Fibroblast of upper back skin (primary cell): ENCODE measurements at places on chromosomes 11 and 22.

GRCh38 chr11:10659339-10660216 lies 34.0 kb downstream of the IRAG1 start:
- peak; percentile 94 for DNase-seq

GRCh38 chr11:84452211-84452610 lies 1166.0 kb upstream of the CCDC90B start:
- DNase-seq = no peak

DNA sequence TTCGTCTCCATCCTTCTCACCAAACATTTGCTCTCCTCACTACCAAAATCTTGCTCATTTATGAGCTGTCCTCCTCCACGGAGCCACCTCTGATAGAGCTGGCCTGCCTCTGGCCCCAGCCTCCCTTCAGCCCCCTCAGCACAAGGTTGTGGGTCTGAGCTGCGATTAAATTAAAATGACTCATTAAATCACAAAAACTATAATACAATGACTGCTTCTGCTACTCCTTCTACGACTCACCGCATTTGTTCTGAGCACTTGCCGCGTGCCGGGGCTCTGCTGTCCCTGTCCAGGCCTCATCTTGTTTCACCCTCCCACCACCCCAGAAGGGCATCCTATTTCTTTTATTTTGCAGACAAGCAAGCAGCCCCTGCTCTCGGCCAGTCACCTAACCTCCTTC lies 49.2 kb upstream of the TIMP3 start:
- peak; percentile 44 for DNase-seq

GRCh38 chr11:122150216-122151124 lies 34.5 kb upstream of the BLID start:
- DNase-seq = peak; percentile 50

DNA sequence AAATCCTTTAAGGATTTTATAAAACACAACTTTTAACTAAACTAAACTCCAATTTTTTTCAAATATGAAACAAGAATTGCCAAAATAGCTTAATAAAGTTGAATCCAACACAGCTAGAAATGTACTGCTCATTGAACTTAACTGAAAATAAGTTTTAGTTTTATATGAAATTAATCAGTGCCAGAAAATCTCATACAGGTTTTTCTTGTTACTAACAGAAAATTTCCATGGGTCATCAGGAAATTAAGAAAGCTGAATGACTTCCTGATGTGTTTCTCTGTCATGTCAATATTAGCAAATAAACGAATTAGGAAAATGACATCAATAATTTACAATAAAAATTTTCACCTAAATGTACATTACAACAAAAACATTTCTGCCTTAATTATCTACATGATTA lies 3.5 kb downstream of the CCDC73 start:
- no peak for DNase-seq

DNA sequence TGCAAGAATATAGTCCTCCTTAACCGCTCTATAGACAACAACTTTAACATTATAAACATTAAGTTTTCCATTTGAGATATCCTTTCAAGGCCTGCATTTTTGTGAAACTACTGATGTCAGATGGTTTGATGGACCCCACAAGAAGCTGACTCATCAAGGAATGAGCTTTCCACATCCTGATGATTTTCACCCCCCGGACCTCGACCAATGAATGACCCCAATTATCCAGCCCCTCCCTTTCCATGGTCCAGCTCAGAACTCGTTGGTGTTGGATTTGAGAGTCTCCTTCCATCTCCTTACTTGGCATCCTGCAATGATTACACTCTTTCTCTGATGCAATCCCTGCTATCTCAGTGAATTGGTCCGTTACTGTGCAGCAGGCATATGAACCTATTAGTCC lies 31.8 kb upstream of the GUCY1A2 start:
- DNase-seq = peak; percentile 55

- no peak for DNase-seq
These were observed 29.5 kb upstream of the BID start for GRCh38 chr22:17803609-17804270.

DNA sequence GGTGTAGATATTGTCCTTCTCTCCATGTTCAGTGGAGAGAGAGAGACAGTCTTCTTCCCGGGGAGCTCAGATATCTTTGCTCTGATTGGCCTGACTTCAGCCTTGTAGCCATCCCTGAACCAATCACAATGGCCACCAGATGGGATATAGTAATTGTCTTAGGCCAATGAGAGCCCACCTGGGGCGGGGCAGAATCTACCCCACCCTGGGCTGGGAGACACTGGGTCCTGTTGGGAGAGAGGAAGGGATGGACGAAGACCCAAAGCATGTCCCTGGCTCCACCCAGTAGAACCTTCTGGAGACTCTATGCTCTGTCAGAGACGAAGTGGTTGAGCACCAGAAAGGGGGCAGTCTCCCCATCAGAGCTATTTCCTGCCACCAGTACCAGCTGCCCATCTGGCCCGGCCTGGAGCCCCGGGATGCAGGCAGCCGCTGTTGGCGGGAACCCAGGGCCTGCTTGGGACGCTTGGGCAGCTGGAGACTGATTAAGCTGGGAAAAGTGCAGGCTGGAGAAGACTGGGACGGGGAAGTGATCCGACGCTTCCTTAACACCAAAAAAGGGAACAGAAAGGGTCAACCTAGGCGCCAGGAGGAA lies 31.6 kb upstream of the CBX7 start:
- DNase-seq = peak; percentile 37

DNA sequence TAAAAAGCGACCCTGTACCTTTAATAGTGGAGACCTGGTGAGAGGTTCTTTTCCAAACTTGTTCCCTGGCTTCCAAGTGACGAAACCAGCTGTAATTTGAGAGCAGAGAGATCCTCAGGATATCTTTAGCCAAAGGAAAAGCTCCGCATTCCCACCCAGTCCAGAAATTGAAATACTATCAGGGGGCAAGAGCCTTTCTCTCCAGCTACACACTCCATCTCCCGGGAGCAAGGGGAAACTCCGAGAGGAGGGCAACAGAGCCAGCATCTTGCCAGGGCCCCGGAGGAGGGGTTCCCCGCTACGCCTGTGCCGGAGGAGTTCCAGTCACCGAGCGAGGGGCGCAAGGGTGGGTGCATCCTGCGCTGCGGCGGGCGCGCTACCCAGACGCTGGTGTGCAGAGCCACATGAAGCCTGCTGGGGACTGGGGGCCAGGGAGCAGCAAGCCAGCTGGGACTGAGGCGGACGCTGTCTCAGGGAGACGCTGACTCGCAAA lies at the start of gene FIBIN:
Gene FIBIN, plus strand, starts transcription at position 148 of the 493 bp plus-strand sequence. CDS start 415 bp downstream, outside the sequence.
- peak; percentile 89 for DNase-seq

- DNase-seq = peak; percentile 94
These were observed 505.7 kb upstream of the LUZP2 start for GRCh38 chr11:23991165-23991539.

- no peak for DNase-seq
These were observed 13.6 kb downstream of the DGKZ start for GRCh38 chr11:46360878-46361277.

DNA sequence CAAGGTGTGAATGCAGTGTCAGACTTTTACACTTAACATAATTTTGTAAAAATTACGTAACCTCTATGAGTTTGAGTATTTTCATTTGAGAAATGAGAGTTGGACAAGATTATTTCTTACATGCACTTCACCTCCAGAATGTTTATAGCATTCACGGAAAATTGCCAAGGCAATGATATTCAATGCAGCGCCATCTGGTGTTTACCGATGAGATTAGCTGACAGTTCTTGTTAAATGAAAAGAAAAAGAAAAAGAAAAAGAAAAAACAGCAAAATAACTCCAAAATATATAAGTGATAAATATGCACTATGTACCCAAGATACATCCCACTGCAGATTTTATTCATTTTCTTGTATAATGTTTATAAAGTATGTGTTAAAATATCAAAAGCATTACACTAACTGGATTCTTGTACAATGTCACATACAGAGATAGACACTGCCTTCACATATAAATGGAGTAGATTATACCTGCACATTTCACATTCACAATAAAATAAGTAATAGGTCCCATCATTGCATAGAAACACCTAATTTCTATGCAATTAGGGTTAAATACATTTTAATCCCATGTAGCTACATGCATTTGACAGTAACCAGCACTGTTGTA lies 976.3 kb upstream of the FAT3 start:
- peak; percentile 61 for DNase-seq

GRCh38 chr11:61345170-61345610 lies 12.2 kb downstream of the TKFC start:
- no peak for DNase-seq

GRCh38 chr22:38273135-38273826 lies 471 bp upstream of the TMEM184B start:
- no peak for DNase-seq

- no peak for DNase-seq
These were observed 71.6 kb downstream of the TEAD1 start for GRCh38 chr11:12745787-12746186.

- no peak for DNase-seq
These were observed 8.0 kb upstream of the EFCAB6 start for GRCh38 chr22:43819931-43820640.

DNA sequence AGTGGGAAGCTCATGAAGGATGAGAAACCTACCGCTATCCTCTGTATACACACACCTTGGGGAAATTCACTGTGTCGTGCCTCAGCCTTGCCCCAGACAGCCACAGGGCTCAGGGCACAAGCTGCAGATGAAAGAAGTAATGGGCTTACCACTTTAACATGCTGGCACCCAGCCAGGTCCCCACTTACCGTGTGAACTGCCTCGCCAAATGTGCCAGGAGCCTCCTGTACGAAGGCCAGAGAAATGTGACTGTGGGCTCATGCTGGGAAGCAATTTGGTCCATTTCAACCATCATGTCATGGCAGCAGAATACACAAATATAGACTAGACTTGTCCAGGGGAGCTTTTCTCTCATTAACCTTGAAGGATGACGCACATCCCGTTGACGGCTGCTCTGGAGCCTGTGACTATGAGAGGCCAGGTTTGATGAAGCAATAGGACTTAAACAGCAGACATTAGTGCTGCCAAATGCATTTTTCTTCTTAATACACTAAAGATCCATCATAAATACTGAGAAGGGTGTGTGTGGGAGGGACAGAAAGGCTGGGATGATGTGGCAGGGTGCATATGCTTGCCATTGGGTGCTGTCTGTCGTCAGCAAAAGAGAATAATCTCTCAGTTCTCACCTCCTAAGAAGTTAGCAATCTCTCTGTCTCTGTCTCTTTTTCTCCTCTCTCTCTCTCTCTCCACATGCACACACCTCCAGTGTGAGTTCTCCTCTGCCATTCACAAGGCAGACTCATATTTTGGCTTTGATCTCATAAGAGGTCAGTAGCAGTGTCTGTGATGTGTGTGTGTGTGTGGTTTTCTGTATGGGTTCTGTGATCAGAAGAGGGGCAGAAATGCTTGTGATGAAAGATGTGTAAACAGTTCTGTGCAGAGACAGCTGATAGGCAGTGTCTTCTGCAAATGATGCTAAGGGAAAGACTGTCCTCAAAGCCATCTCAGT lies 142.4 kb downstream of the KIRREL3 start:
- DNase-seq = peak; percentile 70

GRCh38 chr11:76834151-76834550 lies 26.6 kb upstream of the ACER3 start:
- no peak for DNase-seq

GRCh38 chr11:61971248-61972111 lies 4.0 kb upstream of the FTH1 start:
- DNase-seq = peak; percentile 100

DNA sequence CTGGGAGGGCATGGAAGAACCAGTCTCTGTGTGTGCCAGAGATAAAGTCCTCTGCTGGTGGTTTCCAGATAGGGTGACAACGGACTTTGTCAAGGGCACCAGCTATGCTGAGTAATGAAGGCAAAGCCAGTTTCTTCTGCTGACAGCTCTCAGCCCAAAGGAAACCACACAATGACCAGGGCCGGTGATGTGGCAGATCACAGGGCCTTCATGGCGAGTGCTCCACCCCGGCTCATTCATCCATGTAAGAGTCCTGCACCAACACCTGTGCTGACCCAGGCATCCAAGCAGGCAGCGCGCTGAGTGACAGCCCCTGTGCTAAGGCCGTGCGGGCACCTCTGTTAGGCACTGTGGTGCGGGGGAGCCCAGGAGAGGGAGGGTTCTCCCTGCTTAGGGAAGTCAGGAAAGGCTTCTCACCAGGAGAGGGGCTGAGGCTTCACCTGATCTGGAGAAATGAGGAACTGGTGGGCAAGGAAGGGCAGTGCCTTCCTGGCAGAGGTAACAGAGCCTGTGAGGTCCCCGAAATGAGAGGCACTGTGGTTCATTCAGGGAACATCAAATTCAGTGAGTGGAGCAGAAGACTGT lies 33.8 kb downstream of the TP53I11 start:
- DNase-seq = no peak

DNA sequence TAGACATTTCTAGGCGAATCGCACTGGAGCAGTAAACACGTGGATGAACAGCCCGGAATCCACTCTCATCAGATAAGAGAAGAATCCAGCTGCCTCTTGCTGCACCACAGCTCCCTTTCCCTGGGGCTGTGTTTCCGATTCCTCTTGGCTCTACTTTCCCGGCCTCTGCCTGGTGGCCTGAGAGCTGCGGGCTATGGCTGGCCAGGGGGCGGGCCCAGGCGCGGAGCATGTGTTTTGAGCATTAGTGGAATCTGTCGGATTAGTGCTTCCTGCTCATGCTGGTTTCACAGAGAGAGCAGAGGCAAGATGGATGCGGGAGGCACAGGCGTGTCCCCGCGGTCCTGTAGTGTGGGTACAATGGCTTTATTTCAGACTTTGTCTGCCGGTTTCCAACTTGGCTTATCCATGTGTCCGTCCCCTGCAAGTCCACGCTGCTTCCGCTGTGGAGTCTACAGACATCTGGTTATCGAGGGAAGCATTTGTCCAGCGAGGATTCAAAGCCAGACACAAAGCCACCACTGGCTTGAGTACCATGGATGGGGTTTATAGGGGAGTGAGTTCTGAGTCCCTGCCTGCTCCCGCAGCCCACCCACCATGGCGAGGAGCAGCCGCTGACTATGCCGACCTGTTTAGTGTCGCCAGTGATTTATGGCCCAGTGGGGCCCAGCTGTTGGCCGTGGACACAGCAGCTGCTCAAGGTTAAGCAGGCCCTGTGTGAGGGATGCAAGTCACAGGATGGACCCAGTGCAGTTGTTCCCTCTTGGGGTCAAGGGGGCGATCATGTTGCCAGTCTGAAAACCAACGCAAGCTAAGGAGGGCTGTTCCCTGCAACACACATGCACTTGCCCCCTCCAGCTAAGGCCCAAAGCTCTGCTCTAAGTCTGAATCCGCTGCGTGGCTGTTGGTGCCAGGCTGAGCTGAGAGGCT lies 43.3 kb upstream of the EP300 start:
- peak; percentile 73 for DNase-seq

DNA sequence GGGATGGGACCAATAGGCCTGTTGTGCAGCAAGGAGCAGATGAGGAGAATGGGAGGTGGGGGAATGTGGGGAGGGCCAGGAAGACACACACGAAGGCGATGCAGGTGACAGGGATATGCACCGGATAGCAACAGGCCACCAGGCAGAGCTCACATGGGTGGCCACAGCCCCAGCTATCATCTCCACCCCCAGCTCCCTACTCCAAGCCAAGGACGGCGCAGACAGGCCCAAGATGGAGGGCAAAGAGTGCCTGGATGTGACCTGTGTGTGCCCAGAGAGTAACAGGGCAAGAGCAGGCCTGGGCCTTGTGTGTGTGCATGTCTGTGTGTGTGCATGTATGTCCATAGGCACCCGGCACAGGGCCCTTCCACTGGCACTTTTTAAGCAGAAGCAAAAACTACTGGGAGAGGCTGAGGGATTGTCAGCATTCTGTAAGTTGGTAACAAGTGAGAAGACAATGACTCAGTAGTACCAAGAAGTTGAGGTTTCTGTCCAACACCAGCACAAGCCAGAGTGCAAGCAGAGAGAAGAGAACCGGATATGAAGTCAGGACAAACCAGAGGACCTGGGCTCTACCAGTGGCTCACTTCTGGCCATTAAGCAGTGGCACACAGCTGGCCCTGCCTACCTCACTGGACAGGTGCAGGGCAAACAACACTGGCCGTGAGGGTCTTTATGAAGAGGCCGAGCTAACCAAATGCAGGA lies 36.4 kb downstream of the NRXN2 start:
- no peak for DNase-seq

GRCh38 chr22:23969071-23969470 lies 2.4 kb downstream of the DDTL start:
- DNase-seq = no peak
